ENCODE measurements at places on chromosomes 4 and X.

GRCh38 chr4:126755506-126755905 lies 877.3 kb upstream of the INTU start:
- no peak for DNase-seq

GRCh38 chrX:118350221-118350620 lies 4.3 kb downstream of the WDR44 start:
- no peak for DNase-seq

- DNase-seq, result no peak
These were observed 55.9 kb downstream of the HTRA3 start for GRCh38 chr4:8325291-8325973.

GRCh38 chr4:88999392-88999930 lies 57.5 kb downstream of the FAM13A start:
- DNase-seq, result no peak

DNA sequence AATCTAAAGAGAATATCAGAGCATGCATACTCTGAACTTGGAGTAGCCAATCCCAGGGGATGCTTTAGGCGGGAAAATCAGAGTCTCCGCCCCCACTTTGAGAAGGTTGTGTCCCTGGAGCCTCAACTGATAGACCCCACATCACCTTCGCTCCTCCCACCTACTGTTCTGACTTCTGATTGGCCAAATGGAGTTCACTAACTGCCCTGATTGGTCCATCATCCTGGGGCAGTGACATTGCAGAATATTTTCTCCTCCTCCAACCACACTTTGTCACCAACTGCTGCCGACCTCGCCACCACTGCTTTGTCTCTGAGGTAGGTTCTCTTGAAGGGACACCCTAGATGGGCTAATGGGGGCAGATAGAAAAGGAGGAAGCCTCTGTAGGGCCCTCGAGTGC lies 22.7 kb upstream of the SPACA5B start:
- DNase-seq, result no peak

- DNase-seq, result no peak
These were observed 322.9 kb downstream of the RAPGEF2 start for GRCh38 chr4:159425737-159426305.
